Mesothelial cell of epicardium (in vitro differentiated cells): ENCODE measurements at places on chromosomes 16 and 17.
A peak's percentile ranks its signal among the peaks of the same experiment; 100 is the strongest.

DNA sequence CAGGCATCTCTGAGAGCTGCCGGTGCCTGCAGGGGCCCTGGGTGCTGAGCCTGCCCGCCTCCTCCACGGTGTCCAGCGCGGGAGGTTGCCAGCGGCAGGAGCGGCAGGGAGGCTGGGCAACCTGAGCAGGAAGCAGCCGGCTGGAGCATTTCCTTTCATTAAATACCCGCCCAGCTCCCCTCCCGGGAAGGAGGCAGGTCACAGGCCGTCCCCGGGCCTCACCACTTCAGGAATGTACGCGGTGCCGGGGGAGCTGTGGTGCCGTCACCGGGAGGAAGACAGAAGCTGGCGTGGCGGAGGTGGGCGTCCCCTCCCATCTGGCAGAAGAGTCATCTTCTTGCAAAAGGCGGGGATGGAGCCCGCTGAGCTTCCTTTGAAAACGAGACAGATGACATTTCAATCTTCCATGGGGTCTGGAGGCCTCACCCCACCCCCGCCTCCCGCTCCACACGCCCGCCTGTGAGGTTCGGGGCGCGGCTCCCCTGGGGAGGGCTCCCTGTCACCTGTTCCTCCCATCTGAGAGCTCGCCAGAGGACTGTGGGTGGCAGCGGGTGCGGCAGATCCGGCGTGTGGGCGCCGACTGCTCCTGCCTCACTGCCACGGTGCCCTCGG lies 16.0 kb downstream of the SOX8 start:
- DNase-seq: peak; percentile 69
- H3K27me3 ChIP-seq: peaks cover 25% of the 10 kb centered on the region
- peak overlapping the region; percentile 69 for H3K27ac ChIP-seq
- no peaks in the 10 kb centered on the region for H3K36me3 ChIP-seq
- H3K4me3 ChIP-seq: peak overlapping the region; percentile 52

DNA sequence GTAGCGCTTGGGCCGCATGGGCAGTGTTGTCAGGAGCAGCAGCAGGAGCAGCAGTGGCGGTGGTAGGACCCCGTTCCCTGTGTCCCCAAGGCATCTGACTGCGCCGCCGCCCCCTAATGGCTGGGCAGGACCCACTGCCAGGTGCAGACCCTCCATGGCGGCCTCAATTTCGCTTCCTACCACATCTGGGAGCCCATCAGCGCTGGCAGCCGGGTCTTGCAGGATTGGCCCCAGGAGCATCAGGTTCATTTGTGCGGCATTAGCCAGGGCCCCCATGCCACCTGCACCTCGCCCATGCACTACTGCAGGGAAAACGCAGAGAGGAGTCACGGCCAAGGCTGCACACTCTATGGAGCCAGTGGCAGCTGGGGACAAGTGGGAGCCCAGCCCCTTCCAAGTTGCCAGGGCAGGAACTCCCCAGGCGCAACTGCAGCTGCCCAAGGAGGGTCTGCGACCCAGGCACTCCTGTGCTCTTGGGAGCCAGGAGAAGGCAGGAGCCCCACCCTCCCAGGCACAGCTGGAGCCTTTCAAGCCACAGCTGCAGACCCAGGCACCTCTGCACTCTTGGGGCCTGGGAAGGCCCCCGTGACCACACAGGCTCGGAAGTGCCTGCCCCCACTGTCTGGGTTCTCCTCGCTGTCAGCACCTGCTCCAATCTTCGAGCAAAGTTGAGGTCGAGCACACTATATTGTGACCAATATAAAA lies 594.2 kb downstream of the KCNJ18 start:
- H3K36me3 ChIP-seq: no peaks in the 10 kb centered on the region
- H3K4me1 ChIP-seq: no peaks in the 10 kb centered on the region
- DNase-seq: no peak
- H3K27ac ChIP-seq: no peak overlapping the region
- H3K4me3 ChIP-seq: no peak overlapping the region

DNA sequence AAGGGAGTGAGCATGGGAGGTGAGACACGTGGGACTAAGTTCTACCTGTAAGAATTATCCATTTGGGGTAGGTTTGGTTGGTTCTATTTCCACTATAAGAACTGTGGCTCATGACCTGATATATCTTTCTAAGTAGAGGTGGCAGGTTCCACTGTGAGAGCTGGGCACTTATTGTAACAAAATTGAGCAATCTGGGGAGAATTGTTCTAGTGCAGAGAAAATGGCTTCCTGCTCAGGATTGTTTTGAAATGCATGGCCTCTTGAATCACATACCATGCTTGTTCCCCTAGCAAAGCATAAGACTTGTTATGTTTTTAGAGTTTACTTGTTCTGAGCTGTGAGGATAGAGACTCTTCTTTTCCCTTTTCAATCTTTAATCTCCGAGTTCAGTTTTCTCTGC lies 125.9 kb downstream of the MAP2K6 start:
- peaks cover 52% of the 10 kb centered on the region for H3K36me3 ChIP-seq
- no peak for DNase-seq

DNA sequence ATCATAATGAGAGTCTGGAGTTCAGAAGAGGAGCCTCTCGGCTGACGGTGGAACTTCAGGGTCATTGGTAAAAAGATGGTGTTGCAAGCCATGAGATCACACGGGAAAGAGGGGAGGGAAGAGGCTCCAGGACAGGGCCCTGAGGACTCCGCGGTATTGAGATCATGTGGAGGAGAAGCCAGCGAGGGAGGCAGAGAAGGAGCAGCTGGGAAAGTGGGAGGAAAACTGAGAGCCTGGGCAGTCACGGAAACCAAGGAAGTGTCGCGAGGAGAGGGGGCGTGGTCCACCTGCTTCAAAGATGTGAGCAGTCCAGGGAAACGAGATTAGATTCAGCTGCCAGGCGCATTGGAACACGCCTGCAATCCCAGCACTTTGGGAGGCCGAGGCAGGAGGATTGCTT lies 27.7 kb upstream of the SBK1 start:
- no peak overlapping the region for H3K27ac ChIP-seq
- H3K27me3 ChIP-seq: peaks cover 25% of the 10 kb centered on the region
- no peak for DNase-seq
- H3K36me3 ChIP-seq: no peaks in the 10 kb centered on the region
- H3K4me3 ChIP-seq: no peak overlapping the region

GRCh38 chr16:56109205-56109604 lies 82.1 kb upstream of the GNAO1 start:
- H3K4me3 ChIP-seq: no peak overlapping the region
- no peak for DNase-seq
- no peak overlapping the region for H3K27ac ChIP-seq
- H3K27me3 ChIP-seq: peaks cover 3% of the 10 kb centered on the region
- peaks cover 17% of the 10 kb centered on the region for H3K4me1 ChIP-seq

DNA sequence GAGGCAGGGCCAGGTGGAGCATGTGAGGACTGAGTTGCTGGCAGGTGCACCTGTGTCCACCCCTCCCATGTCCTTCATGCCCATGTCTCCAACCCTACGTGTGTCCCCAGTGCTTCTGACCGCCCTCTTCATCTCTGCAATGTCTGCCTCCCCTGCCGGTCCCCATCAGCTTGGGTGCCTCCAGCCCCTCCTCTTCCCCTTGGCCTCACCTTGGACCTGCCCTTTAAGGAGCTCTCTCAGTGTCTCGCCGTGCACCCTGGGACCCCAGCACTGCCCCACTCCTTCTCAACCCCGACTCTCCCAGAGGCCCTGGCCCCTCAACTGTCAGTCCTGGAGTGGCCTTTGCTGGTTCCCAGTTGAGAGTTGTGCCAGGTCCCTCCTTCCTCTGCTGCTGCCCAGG lies 15.0 kb downstream of the RIPOR1 start:
- no peaks in the 10 kb centered on the region for H3K27me3 ChIP-seq
- no peak overlapping the region for H3K27ac ChIP-seq
- H3K36me3 ChIP-seq: peaks cover 12% of the 10 kb centered on the region
- DNase-seq: no peak
- no peak overlapping the region for H3K4me3 ChIP-seq
